ENCODE measurements at places on chromosomes 7 and 10.

GRCh38 chr7:155279787-155280445 lies 17.8 kb upstream of the INSIG1 start:
- no peak for DNase-seq

DNA sequence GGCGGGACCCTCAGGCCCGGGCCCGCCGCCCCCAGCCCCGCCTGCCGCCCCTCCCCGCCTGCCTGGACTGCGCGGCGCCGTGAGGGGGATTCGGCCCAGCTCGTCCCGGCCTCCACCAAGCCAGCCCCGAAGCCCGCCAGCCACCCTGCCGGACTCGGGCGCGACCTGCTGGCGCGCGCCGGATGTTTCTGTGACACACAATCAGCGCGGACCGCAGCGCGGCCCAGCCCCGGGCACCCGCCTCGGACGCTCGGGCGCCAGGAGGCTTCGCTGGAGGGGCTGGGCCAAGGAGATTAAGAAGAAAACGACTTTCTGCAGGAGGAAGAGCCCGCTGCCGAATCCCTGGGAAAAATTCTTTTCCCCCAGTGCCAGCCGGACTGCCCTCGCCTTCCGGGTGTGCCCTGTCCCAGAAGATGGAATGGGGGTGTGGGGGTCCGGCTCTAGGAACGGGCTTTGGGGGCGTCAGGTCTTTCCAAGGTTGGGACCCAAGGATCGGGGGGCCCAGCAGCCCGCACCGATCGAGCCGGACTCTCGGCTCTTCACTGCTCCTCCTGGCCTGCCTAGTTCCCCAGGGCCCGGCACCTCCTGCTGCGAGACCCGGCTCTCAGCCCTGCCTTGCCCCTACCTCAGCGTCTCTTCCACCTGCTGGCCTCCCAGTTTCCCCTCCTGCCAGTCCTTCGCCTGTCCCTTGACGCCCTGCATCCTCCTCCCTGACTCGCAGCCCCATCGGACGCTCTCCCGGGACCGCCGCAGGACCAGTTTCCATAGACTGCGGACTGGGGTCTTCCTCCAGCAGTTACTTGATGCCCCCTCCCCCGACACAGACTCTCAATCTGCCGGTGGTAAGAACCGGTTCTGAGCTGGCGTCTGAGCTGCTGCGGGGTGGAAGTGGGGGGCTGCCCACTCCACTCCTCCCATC lies 82.7 kb downstream of the PAX2 start:
- peak; percentile 57 for DNase-seq

DNA sequence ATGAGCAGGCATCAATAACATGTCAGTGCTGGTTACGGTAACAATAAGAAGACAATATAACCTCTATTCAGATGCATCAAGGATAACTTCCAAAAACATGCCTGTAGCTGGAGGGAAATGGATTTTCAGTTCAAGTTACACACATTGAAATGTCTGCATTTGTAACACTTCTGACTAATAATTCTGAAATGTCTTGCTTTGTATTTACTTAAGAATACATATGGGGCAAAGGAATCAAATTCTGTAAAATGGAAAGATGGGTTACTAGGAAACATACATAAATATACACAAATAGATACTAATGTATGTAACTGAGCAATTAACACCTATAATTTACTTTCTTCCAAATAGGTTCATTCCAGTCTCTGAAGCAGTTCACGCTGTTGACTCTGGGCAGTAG lies 18.6 kb upstream of the MTPN start:
- no peak for DNase-seq

DNA sequence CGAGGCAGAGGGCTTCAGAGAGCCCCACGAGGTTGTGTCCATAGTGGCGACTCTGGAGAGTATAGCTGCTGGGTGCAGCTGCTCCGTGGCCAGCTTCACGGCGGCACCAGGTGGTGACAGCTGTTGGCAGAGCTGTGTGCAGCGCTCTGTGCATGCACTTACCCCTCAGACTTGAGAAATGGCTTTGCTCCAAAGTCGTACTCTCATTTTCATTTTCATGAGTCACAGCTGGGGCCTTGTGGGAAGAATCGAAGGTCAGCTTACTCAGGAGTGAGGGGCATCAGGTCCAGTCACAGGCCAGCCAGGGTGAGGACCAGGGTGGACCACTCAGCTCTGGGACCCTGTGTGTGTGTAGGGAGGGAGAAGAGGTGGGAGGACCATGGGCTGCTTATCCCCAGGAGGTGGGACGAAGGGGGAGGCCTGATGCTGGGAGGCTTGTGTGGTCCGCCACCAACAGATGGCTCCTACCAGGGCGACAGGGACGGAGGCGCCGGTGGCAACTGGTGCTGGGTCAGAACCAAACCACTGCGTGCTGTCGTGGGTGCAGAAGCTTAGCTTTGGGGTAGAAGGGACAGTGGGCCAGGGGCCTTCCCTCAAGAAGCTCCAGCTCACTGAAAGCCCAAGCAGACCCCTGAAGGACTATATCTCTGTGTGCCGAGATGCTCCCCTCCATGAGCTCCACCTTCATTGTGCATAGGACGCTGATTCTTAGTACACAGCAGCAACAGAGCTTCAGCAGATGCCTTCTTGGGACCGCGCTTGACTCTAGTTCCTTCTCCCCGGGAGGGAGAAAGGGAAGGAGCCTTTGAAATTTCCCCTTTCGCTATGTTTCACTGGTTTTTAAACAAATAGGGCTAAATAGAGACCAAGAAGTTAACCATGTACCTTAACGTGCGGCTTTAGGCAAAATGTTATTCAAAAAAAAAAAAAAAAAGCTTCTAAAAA lies 225.0 kb downstream of the CELF2 start:
- no peak for DNase-seq

DNA sequence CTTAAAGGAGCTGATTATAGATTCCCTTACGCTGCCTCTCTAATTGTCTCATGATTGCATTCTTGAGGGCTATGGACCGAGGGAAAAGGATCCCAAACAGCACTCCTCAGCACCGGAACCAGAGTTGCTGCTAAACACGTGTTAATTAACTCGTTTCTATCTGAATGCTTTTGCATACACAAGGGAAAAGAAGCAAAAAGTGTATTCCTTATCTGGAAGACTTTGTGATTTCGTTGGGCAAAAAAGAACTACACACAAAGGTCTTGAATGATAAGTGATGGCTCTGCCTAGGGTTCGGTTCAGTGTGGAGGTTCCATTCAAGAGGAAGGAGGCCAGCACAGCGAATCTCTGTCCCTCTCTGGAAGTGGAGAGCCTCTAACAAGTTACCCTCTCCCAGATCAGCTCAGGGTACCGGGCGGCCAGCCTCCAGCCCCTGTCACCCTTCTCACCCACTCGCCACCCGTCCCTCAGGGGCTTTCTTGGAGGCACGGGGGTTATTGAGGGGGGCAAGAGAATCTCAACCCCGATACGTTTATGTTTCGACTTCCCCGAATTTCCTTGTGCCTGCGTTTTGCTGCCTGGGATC lies 515 bp upstream of the SLC4A2 start:
- no peak for DNase-seq

DNA sequence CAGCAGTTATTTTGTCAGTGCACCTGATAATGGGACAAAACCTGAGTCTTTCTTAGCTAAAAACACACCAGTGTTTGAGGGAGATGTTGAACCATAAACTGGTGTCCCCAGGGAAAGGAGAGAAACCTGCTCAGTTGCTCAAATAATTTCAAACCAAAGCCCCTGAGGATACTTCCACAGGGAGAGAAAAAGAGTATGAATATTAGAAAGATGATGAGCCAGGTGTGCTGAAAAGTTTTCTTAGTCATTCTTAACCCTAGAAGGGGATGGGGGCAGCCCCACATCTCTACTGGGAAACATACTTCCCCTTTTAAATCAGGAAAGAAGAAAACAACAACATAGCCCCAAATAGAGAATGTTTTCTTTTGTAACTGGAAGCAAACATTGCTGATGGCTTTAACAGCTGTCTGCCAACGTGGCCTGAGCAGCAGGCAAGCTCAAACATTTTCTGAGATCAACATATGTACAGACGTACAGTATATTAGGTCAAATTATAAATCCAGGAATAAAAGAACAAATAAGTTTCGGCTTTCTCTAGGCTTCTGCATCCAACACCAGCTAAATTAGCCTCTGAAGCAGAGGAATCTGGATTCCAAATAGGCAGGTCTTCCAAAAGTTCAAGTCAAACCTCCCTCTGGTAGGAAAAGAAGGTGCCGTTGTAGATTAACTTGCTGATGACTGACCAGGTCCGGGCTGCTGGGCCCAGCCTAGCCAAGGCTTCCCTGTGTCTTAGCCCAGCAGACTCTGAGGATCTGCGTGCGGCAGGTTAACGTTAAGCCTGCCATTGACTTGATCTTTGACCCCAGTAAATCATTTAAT lies 30.5 kb upstream of the FBXW4 start:
- DNase-seq = no peak

- DNase-seq = no peak
Measured at GRCh38 chr7:140333223-140333622, 65.1 kb downstream of the SLC37A3 start.

GRCh38 chr7:16954321-16954720 lies 72.5 kb upstream of the AGR3 start:
- DNase-seq = no peak

- no peak for DNase-seq
Measured at GRCh38 chr10:92834986-92835385, 13.3 kb upstream of the EXOC6 start.

DNA sequence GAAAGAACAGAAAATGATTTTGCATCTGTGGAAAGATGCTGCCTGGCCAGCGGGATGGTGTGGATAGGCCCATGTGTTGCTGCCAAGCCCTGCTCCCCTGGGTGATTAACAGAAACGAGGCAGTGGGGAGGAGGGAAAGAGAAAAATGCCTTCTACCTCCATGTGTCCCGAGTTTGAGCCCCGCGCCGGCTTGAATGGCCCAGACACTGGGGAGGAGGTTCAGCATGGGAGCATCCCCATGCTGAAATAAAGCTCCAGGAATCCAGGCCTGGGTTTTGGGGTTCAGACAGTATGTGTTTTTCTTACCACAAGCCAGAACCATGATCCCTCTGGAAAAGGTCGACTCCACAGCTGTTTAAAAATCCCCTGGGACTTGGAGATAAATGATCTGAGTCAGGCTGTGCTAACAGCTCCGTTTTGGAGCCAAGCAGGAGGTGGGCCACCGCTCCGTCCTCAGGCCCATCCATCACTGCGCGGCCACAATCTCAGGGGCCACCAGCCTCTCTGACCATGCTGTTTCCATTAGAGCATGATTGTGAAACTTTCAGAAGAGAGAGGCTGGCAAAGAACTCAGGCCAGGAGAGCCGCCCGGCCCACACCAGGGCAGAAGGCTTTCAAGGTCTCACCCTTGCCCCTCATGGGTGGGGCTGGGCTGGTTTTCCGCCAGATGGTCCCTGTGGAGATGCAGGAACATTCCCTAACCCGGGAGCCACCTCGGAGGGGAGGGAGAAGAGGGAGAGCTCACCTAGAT lies 299.7 kb downstream of the ZEB1 start:
- no peak for DNase-seq

DNA sequence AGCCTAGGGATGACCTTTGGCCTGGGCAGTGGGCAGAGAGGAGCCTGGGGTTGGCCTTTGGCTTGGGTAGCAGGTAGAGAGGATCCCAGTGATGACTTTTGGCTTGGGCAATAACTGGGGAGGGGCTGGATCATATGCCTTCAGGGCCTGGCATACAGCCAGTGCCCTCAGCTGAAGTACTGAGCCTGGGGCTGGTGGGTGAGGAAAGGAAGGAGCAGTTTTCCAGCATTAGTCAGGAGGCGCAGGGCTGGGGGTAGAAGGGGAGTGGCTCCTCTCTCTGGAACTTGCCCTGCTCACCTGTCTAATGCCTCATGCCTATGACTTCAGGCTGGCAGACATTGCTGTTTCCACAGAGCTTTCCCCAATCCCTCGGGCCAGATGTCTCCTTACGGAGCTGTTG lies 15.2 kb upstream of the COMTD1 start:
- no peak for DNase-seq

GRCh38 chr10:125060482-125060825 lies 99.9 kb downstream of the CTBP2 start:
- no peak for DNase-seq

GRCh38 chr10:125257521-125258108 lies 97.3 kb upstream of the CTBP2 start:
- no peak for DNase-seq

- no peak for DNase-seq
Measured at GRCh38 chr10:3679950-3680629, 104.9 kb downstream of the KLF6 start.

DNA sequence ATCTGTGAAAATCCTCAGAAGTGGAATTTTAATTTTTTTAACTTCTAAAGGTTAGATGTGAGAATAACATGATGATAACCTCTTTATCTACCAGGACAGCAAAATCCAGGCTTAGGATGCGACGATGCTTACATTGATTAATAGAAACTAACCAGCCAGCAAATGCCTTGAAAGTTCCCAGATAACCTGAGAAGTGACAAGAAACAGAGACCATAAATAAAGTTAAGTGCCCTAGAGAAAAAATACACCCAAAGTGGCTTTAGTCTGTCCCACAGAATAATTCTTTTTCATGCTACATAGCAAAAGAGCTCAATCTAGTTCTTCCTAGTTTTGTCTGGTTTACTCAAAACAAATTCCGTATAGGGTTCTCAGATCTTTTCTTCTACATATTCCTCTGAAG lies 262.7 kb downstream of the WDR11 start:
- DNase-seq = no peak

DNA sequence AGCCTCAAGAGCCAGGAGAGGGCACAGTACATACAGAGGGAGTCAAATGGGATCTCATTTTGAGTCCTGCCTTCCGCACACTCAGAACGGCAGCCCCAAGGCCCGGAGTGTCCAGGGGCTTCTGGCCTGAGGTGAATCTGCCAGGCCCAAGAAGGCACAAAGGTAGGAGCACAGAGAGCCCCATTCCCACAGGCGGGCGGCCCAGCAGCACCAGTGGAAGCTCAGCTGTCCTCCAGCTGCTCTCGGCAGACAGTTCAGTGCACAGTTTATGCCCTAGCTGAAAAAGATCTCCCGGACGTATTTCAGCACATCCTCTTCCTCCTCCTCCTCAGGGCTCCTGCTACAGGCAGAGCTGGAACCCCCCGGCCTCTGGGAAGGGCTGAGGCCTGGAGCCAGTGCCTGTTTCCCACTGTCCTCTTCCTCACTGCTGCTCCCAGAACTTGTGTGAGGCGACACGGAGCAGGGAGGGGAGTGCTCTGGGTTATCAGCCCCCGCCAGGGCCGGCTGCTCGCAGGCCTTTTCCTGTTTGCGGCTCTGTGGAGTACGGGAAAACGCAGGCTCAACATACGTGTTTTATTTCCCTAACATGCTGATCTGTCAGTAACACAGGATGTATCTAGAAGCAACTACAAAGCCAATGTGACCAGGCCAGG lies 4.0 kb downstream of the CYREN start:
- DNase-seq = no peak

GRCh38 chr10:21494191-21495001 lies 31.1 kb downstream of the SKIDA1 start:
- DNase-seq = no peak

DNA sequence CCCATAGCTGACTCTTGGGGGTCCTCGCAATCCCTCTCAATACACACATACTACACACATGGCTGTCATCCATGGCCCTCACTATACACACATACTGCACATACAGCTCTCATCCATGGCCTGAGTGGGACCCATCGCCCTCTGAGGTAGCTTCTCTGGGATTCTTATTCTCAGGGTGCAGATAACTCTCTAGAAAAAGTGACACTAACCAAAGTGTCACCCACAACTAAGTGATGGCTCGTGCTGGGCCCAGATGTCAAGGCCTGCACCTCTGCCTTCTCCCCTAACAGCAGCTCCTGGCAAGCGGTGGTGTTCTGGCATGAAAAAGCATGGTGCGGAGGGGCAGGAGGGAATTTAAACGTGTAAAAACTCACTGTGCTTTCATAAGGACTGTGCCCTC lies 62.7 kb upstream of the ZPBP start:
- DNase-seq = no peak

GRCh38 chr7:50416527-50417182 lies 33.5 kb downstream of the FIGNL1 start:
- no peak for DNase-seq
